ENCODE measurements at places on chromosomes 7 and 10.

DNA sequence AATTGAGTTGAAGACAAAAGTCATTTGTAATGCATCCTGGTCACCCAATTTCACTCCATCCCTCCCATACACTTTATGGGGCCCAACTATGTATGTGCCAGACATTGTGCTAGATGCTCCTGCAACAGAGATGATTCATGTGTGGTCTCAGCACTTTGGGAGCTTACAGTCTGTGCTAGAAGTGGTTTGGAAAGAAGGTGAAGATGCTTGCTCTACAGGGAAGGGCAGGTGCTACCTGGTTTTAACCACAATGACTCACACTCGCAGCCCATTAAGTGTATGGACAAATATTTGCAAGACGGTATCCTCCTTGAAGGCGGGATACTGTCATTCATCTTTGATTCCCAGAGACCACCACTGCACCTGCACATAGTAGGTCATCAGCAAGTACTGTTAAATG lies 257.6 kb downstream of the OTUD1 start:
- DNase-seq, result no peak

- DNase-seq, result no peak
Measured at GRCh38 chr10:31760674-31761081, 168.0 kb downstream of the ARHGAP12 start.

DNA sequence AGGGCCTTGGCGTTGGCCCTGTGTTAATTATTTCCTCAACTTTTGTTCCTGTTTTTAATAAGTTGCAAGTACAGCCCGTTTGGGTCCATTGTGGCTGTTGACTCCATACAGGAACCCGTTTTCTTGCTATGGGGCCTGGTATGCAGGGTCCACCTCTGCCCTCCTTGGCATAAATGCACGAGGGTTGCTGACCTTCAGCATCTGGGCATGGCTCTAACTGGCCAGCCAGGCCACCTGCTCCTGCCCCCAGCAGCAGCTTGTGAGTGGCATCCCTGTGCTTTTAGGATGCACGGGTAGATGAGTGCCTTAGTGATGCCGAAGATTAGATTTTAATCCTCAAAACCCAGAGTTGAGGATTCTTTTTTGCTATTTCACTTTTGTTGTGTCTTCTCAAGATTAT lies 123.2 kb downstream of the GLRX3 start:
- DNase-seq, result no peak

DNA sequence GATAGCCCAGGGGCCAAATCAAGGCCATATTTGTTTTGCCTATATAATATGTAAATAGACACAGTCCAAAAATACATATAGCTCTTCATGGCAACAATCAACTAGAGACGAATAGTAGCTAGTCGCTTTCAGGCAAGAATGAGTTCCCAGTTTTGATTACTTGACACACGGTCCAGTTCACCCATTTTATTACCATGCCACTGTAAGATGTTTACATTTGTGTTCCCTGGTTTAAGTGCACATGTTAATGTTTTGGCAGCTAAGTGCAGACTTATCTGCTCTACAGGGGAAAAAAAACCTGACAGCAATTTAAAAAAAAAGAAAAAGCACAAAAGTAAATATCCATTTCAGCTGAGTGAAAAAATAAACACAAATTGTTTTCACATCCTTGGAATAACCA lies 213.1 kb downstream of the TPK1 start:
- DNase-seq, result no peak

DNA sequence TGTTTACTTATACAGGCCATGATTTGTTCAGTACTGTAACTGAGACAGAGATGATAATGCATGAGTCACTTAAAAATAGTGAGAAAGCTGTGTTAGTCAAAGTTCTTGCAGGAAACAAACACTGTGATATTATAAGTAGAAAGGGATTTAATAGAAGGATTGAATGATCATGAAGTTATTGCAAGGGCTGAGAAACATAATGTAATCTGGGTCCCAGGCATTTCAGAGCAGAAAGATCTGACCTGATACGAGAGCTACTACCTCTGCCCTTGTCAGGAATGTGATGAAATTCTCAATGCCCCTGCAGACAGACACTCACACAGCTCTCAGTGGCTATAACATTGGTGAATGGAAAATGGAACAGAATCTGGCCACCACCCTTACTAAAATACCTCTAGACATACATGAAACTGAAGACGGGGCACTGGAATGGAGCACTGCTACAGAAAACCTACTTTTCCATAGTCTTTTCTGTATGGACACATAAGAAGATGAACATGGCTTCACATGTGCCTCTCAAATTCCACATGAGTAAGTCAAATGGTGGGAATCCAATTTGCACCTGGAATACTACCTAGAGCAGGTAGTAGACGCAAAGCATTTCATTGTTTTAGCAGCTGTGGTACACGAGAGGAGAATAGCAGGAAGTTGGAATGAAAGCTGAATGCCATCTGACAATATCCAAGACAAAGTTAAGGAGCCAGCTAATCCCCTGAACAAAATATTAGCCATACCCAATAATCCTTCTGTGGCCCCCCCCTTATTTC lies 19.1 kb upstream of the VWDE start:
- no peak for DNase-seq

DNA sequence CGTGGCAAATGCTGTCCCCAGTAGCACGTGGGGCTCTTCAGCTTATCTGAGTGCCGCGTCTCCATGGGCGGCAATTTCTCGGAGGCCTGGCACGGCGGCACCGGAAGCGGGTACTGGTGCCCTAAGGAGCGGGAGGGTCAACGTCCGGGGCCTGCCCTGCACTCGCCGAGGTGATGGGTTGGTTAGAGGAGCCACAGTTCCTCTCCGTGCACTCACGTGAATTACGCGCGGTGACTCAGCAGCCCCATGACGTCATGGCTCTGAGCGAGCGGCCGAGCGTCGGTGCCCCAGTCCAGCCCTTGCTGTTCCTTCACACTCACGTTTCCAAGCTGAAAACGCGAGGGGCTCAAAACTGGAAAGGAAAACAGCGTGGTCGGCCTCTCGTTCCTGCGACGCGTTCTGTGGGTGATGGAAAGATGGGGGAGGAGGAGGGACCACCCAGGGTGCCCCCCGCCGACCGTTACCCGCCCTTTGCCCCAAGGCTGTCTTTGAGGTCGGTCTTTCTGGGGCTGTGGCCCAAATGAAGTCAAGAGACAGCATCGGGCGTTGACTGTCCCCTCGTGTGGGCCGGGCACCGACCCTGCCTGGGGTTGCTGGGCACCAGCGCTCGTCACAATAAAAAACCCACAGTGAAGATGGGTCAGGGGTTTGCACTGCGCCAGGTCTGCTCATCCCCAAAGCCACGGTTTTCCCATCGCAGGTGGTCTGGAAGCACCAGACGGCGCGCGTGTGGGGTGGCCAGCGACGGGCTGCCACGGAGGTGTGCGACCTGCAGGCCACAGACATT lies 70.4 kb upstream of the CFAP46 start:
- DNase-seq, result no peak

GRCh38 chr7:140562926-140563481 lies 77.6 kb downstream of the DENND2A start:
- no peak for DNase-seq

DNA sequence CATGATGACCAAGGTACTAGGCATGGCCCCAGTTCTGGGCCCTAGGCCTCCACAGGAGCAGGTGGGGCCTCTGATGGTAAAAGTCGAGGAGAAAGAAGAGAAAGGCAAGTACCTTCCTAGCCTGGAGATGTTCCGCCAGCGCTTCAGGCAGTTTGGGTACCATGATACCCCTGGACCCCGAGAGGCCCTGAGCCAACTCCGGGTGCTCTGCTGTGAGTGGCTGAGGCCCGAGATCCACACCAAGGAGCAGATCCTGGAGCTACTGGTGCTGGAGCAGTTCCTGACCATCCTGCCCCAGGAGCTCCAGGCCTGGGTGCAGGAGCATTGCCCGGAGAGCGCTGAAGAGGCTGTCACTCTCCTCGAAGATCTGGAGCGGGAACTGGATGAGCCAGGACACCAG lies 7.4 kb downstream of the ZSCAN21 start:
- DNase-seq, result no peak

- no peak for DNase-seq
Measured at GRCh38 chr7:90709501-90710465, 113.7 kb downstream of the CDK14 start.

DNA sequence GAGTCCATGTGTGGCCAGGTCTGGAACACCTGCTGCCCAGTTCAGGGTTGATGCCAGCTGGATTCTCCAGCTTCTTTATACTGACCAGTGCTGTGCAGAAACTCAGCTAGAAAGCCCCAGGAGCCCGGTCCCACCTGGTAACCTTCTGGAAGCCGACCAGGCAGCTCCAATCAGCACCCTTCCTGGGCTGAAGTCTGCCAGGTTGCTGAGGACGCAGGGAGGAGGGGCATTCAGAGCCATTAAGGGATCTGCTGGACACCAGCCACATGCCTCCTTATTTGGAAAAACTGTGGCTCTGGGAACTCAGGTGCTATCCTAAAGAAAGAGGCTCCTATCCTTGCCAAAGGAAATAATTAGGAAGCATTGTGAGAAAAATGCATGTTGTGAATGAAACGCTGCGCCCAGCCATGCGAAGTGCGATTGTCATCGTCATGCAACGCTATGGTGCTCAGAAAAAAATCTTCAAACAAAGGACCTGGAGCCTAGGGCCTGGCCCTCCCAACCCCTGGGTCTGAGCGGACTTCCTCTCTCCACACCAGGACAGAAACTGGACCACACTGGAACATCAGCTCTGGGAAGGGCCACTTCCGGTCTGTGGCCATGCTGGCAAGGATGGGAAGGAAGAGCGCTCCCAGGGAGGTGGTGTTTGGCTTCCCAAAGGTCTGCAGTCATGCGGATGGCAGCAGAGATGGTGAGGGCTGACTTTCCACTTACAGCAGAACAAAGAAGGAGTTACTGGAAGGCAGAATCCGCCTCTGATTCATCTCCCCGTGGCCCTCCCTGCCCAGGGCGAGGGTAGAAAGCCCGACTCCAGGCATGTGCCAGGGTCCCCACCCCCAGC lies 90.1 kb downstream of the FAM53B start:
- no peak for DNase-seq
